CMK (cell line): ENCODE measurements at places on chromosomes 7 and 10.
A peak's percentile ranks its signal among the peaks of the same experiment; 100 is the strongest.

- DNase-seq, result no peak
These were observed 102.1 kb downstream of the POLL start for GRCh38 chr10:101485681-101486554.

GRCh38 chr7:28977881-28978280, 19.8 kb upstream of the TRIL start:
- no peak for DNase-seq

- DNase-seq, result peak; percentile 49
These were observed 38.8 kb downstream of the PSAP start for GRCh38 chr10:71812016-71812912.

- no peak for DNase-seq
These were observed 30.5 kb upstream of the MNX1 start for GRCh38 chr7:157041004-157041403.

DNA sequence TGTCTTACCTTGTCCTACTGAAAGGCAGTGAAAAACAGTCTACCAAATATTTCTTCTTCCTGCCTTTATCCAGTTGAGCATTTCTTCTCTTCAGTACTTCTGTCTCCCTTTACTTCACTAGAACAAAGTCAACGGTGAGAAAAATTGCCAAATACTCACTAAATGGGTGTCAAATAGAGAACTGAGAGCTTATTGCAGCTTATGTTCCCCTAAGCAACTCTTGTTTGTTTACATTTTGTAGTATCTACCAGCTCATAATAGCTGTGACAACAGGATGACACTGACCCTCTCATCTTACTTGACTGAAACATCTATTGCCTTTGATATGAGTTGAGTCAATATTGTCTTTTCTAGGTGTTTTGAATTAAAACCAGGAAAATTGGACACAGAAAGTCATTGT, 327.9 kb upstream of the SORCS1 start:
- DNase-seq, result no peak

- no peak for DNase-seq
These were observed 6.5 kb downstream of the SVIL start for GRCh38 chr10:29628311-29628710.

DNA sequence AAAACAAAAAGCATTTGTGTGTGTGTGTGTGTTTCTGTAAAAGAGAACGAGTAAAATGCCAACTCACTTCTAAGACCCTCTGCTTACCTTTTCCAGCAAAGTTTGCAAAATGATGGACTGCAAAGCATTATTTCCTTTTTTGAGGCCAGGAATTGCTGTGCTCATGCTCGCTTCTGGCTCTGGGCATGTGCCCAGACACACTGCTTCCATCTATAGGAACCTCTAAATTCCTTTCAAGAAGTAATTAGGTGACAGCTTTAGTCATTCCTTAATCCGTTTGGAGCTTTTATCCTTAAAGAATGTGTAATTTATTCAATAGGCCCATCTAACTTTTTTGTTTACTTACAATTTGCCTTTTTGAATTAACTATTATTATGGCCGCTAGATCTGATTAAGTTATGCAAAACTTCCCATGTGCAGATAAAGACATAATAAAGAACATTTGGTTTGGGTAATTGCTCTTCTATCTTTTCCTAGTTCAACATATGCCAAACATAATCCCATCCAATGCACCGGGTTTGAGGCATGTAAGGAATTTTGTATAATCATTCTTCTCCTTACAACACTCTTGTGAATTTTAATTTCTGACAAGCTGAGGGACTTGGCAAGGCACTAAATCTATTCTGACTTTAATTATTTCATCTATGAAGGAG, 34.7 kb downstream of the A1CF start:
- DNase-seq, result no peak

DNA sequence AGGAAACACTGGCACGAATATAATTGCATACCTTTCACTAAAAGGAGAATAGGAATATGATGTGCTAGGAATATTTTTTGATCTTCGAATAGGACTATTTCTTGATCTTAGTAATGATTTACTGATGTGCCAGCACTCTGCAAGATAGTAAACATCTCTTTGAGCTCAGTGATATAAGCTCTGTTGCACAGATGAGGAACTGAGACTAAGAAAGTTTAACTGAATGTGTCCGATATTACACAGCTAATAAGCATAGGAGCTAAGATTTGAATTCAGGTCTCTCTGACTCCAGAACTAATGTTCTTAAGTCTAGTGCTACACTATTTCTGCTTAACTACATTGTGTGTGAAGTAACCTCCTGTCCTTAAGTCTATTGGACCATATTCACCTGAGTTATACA, 98.4 kb upstream of the PTPRZ1 start:
- DNase-seq, result no peak
